Stimulated activated naive CD8-positive, alpha-beta T cell treated with anti-CD3 and anti-CD28 coated beads, Interleukin-15, Interleukin-2, amounts not matched to agents 100 U/mL and 50 U/mL, for 24 hours (primary cell): ENCODE measurements at places on chromosomes 5 and 9.

DNA sequence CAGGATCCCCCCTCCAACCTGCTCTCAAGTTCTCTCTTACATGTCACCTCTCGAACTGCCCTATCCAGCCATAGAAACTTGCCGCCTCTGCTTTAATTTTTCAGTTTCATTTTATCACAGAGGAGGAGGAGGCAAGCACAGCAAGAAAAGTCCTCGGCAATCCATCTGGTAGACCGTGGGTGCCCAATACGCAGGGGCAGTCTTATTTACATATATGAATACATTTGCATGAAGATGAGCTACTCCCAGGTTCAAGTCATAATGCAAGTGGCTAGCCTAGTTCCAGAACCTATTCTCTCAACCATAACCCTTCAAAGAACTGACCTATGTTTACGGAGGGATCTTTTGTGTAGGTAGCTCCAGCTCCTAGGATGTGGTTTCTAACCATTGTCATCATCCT, 223.2 kb upstream of the PANK3 start:
- DNase-seq, result peak; percentile 12

DNA sequence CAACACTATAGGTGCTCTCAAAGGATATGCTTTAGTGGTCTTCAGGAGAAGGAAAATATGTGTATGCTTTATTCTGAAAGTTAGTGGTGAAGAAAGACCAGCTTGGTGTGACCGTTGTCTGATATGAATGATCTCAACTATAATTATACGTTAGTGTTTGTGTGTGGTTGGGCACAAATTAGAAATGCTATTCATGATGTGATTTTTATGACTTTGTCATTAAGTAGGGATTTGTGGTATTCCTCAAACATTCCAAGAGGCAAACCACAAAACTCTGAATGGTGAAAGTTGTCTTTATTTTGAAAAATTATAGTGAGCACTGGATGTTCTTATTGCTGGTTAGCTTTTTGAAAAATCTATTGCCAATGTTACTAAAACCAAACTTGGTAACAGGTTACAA, 6.2 kb upstream of the F2R start:
- DNase-seq, result no peak

DNA sequence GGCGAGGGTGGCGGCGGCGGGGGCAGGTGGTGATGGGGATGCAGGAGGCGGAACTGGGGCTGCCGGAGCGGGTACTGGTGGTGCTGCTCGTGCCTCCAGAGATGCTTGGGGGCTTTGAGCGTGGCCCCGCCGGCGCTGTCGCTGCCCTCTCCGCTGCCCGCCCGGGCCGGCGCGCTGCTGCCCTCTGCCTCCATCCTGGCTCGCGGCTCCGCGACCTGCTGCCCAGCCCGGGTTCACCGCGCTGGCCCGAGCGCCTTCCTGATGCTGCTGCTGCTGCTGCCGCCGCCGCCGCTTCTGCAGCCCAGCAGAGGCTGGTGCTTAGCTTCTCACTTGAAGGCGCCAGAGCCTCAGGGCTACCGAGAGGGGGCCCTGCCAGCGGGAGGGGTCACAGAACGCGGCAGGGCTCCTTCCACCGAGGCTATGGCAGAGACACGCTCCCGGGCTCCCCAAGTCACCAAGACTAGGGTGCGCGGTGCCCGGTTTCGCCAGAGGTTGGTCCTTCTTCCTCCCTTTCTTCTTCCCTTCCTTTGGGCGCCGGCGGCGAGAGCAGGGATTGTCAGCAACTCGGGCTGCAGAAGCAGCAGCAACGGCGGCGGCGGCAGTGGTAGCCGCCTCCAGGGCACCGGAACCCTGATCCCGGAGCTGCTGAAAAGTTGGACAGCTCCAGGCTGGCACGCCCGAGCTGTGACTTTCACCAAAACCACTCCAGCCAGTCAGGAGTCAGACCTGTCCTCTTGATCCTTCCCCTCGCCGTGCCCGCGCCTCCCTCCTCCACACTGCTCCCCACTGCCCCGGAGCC, at the start of gene PDE4D:
Gene PDE4D, minus strand, starts transcription at position 298 of the 799 bp plus-strand sequence.
- DNase-seq, result peak; percentile 5

DNA sequence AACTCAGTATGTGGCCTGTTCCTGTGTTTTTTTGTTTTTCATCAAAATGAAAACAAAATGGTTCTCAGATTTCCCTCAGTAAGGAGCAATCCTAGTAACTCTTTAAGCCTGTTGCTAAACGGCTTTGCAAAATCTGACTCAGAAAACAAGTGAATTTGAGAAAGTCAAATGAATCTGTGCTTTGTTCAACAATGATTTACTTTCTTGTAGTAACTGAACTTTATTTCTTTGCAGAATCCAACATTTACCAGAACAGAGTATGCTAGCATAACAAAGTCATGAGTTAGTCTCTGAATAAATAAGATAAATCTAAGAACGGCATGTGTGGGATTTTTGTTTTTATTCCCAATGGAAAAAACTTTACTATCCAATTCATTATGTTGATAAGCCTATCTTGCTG, 93.8 kb downstream of the OXCT1 start:
- no peak for DNase-seq

- DNase-seq, result no peak
These were observed 24.9 kb downstream of the KCNV2 start for GRCh38 chr9:2742214-2742613.

DNA sequence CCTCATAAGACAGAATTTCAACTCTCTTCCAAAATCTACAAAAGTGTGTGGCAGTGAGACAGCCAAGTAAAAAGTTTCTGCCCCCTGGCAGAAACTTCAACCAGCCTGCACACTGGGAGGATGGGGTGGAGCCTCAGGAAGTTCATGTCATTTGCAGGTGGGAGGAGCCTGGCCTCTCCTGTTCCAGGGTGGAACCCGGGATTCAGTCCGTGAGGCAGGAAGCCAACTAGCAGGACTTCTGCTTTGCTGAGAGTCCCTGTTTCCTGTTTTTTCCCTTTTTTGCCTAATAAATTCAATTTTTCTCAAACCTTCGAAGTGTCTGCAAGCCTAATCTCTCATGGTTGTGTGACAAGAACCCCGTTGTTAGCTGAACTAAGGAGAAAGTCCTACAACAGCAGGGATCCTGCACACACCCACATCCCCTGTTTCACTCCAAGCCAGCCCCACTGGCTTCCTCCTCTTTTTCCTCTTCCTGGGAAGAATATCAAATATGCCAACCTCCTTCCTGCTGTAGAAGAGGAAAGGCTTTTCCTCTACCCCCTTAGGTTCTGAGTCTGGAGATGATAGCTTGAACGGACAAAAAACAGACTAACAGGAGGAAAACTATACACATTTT, 69.3 kb downstream of the ALDH7A1 start:
- no peak for DNase-seq

DNA sequence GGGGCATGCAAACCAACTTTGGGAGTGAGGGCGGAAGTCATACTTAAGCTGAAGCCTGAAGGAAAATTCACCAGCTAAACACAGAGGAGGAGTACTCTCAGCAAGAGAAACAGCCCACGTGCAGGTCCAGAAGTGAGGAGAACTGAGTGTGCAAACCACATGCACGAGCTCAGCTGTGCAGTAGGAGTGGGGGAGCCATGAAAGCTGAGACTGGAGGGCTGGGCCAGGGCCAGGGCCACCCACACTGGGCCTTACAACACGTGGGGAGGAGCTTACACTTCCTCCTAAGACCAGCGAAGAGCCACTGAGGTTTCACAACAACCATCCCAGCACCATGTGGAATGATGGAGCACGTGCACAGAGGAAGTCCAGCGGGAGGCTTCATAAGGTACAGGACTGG, 9.3 kb upstream of the WWC1 start:
- DNase-seq, result no peak

DNA sequence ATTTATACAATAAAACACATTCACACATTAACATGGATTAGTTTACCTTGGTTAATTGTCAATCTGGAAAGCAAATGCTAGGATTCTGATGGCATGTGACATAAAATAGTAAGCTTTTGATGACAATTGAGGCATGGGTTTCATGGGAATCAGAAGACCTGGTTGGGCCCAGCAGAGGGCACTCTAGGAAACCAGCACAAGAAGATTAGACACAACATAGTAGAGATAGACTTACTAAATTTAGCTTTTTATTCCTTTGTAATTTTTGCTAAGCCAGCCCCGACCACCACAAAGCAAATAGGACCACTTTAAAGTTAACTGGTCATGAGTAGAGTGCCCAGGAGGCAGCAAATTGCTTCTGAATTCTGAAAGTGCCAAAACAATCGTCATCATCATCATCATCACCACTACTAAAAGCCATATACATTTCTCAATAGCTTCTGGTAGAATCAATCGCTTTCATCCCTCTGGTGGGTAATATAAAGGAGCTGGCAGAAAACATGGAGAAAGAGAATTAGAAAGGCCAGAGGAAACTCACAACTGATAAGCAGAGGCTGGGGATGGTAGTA, 163.2 kb downstream of the ARRDC3 start:
- DNase-seq, result peak; percentile 32

DNA sequence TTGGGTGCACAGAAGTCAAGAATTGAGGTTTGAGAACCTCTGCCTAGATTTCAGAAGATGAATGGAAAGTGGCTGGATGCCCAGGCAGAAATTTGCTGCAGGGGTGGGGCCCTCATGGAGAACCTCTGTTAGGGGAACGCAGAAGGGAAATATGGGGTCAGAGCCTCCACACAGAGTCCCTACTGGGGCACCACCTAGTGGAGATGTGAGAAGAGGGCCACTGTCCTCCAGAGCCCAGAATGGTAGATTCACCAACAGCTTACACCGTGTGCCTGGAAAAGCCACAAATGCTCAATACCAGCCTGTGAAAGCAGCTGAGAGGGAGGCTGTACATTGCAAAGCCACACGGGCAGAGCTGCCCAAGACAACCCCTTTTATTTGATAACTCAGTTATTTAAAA, 383.5 kb downstream of the TLE4 start:
- DNase-seq, result peak; percentile 13

- no peak for DNase-seq
These were observed 42.2 kb downstream of the PTTG1 start for GRCh38 chr5:160463740-160464465.

DNA sequence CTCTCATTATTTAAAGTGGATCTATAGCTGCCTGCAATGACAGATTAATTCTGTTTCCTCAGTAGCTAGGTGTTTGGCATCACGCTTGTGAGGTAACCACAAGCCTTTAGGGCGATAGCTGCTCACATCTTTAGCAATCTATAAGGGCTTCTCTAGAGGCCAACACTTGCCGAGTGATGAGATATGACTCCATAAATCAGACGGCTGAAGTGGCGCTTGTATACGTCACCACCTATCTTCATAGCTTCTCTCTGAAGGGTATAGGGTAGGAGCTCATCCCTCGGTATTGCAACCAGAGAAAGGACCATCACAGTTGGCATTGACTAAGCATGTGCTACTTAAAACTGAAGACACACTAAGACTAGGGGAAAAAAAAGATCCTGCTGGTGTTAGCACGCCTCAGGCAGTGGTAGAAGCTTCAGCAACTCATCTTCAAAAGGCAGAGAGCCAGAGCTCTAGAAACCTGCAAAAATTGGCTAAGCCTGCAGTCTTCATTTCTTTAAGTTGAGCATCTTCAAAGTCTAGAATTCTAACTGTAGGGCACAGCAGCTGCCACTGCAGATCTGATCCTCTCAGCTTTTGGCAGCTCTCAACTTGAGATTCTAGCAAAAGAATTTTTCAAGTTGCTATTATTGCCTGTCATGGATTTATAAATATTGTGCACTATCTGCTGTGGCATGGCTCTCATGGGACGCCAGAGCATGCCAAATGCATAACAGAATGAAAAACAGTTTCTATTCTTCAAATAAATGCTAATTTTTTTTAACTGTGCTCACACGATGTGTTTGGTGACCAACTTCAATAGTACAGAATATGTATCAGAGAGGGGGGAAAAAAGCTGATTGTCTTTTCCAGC, 37.5 kb downstream of the PSMB7 start:
- DNase-seq, result no peak

GRCh38 chr5:167861129-167861927, 430.1 kb upstream of the WWC1 start:
- DNase-seq, result peak; percentile 2

DNA sequence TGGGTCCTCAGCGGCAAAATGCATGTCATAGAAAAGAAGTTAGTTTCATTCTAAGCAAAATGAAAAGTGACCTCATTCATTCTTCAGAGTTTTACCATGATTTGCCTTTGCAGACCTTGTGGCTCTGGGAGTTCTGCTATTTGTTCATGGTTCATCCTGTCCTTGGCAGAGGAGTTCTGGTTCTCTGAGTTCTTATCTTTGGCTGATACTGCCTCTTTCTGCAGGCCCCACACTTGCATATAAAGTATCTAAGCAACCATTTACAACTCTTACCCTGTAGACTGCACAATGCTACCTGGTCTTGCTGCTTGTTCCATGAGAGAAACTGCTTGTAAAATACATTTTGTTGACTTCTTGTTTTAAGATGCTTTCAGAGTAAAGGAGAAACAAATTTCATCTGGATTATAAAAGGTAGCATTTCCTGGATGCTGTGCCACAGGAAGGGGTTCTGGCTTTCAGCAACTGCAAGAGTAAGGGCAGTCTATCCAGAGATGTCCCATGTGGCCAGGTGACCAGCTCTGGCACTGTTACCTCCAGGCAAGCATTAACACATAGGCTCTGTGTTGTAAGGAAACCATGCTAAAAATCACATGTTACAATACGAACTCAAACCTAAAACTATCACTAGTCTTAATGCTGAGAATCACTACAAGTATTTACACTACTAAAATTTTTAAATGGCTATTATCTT, 513.2 kb downstream of the SPOCK1 start:
- DNase-seq, result no peak

DNA sequence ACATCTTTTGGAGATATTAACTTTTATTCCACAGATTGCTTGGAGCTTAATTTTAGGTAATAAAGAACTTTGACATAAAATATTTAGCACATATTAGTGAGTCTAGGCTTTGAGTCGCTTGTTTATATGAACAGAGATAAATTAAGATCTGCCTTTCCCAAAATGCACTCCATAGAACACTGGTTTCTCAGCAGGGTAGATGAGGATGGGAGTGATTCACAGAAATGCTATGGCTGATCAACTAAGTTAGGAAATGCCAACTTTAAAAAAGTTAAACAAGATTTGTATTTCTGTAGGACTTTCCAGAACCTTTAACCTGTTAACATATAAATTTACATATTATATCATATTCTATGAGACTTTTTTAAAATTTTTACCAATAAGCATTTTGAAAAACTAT, 65.2 kb downstream of the STARD4 start:
- DNase-seq, result no peak

DNA sequence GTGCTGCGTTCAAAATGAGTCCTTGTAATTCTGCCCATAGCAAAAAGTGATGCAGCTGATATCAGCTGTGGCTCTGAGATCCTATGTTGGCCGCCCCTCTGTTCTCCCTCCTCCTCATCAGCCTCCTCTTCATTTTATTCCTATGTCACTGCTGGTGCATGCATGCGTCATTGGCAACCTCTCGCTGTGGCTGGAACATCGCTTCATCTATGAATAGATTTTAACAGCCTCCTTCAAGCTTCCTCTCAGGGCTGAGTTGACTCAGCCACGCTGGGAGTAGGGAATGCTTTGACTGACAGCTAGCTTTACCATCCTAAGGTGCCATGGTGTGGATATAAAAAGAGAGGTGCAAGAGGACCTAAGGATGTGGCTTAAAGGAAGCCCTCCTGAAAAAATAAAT, 303.5 kb downstream of the PLK2 start:
- no peak for DNase-seq

- DNase-seq, result no peak
These were observed 95.2 kb downstream of the C9orf50 start for GRCh38 chr9:129525656-129526196.

- no peak for DNase-seq
These were observed 2.2 kb downstream of the DNM1 start for GRCh38 chr9:128205296-128205944.
